G401 (cell line): ENCODE measurements at places on chromosomes 6 and 20.

DNA sequence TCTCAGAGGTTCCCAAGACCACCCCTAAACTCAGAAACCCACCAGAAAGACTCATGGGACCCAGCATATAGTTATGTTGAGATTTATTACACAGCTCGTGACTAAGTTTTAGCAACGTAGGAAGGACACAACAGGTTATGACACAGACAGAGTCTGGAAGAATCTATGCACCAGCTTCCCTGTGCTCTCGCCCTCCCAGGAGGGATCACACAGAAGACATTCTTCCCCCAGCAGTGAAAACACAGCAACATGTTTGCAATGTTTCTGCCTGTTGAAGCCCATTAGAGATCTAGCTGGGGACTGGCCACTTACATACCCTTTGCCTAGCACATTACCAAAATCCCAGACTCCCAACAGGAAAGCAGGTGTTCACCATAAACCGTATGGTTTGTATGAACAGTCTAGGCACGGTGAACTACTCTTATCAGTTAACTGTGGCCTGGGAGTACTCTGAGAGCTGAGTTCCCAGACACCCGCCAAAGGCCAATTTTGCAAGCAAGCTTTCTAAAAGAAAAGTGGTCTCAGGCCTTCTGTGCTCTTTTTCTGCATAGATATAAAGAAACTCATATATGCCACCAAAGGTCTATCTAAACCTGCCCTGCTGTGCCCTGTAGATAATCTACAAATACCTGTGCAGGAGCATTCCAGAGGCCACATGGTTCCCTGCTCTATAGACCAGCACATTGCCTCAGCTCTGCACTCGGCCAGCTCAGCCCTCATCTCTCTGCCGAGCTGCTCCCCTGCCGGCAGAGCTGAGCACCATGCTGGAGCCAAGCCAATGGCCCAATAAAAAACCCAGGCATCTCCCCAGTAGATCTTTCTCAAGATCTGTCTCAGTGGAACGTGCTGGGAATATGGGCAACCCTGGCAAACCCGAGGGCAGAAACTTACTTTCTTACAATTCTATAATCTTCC lies 69.6 kb upstream of the SMIM28 start:
- DNase-seq = peak; percentile 88

DNA sequence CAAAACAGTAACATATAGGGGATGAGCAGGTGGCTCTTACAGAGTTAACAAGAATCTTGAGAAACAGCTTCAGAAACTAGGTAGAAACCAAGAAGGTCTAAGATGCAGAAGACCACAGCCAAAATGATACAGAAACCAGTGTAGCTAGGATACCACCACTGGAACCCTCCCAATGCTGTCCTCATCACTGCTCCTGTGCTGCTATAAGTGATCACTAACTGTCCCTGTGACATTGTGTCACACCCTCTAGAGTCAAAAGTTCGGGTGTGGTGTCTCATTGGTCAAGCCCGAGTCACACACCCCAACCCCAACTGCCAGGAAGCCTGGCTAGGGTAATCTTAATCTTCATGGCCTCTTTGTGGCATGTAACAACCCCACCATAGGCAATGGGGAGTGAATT lies 153.1 kb downstream of the RCAN2 start:
- DNase-seq = no peak

DNA sequence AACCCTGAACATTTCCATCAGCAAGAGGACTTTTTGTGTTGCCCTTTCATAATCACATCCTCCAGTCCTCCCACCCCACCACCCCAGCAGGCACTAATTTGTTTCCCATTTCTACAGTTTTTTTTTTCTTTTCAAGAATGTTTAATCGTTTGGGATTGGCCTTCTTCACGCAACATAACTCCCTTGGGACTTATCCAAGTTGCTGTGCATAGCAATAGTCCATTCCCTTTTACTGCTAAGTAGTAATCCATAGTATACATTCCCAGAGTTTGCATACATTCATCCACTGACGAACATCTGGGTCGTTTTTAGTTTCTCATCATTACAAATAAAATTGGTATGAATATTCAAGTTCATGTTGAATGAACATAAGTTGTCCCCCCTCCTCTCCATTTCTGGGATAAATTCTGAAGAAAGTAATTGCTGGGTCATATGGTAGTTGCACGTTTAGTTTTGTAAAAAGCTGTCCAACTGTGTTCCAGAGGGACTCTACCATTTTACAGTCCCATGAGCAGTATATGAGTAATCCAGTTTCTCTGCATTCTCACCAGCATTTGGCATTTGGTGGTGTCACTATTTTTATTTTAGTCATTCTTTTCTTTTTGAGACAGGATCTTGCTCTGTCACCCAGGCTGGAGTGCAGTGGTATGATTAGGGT lies 90.8 kb downstream of the DOK5 start:
- no peak for DNase-seq

- no peak for DNase-seq
Measured at GRCh38 chr20:8033151-8033841, 13.7 kb upstream of the TMX4 start.

- no peak for DNase-seq
Measured at GRCh38 chr6:18259675-18260447, 4.5 kb downstream of the DEK start.

DNA sequence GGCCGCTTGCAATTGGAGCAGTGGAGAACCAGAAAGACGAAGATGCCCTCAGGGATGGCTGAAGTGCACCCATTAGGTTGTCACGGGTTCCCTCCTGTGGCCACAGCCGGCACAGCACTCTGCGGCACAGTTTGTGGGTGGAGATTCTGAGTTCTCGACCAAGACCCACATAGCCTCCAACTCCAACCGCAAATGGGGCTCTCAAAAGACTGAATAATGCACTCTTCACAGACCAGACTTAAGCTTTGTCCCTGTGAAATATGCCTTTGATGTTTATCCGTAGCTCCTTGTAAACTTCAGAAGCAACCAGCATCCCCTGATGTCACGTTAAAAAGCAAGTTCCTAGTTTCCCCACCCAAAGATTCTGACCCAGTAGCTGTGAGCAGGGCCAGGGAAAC lies 934 bp upstream of the CST9 start:
- DNase-seq = peak; percentile 75

DNA sequence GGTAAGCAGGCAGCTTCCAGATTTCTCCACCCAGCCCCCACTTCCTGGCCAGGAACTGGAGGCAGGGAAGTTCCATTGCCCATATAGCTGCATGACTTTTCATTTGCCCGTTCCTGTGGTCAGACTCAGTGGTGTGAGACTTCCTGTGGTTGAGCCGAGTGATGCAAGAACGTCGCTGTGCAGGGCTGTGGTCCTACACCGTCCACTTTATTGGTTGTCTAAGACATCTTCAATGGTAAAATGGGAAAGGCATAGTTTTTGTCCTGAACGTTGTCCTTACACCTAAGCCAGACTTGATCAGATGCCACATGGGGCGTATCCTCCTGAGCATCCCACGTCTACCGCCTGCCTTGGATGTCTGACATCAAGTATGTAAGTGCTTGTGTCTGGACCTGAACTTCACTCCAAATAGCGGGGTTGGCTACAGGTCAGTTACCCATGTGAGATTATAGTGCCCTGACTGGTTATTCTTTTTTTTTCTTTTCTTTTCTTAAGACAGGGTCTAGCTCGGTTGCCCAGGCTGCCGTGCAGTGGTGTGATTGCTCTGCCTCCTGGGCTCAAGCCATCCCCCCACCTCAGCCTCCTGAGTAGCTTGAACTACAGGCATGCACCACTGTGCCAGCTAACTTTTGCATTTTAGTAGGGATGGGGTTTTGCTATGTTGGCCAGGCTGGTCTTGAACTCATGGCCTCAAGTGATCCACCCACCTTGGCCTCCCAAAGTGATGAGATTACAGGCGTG lies 25.9 kb upstream of the GTSF1L start:
- DNase-seq = no peak

- DNase-seq = no peak
Measured at GRCh38 chr20:59484228-59484627, 120.1 kb upstream of the PHACTR3 start.
